Stomach (tissue), 19 donors: ENCODE measurements at places on chromosomes 2 and 18.
A peak's percentile ranks its signal among the peaks of the same experiment; 100 is the strongest.

GRCh38 chr2:153828335-153828734, 43.4 kb upstream of the GALNT13 start:
- DNase-seq, result no peak
- no peaks in the 10 kb centered on the region for H3K27me3 ChIP-seq
- no peak overlapping the region for H3K4me3 ChIP-seq
- no peaks in the 10 kb centered on the region for H3K4me1 ChIP-seq
- no peaks in the 10 kb centered on the region for H3K36me3 ChIP-seq

- no peak overlapping the region for H3K27ac ChIP-seq
- H3K36me3 ChIP-seq, result no peaks in the 10 kb centered on the region
- H3K4me3 ChIP-seq, result no peak overlapping the region
- H3K27me3 ChIP-seq, result no peaks in the 10 kb centered on the region
- no peak for DNase-seq
Observed at GRCh38 chr18:76064998-76065397, 430.0 kb downstream of the ZNF516 start.

DNA sequence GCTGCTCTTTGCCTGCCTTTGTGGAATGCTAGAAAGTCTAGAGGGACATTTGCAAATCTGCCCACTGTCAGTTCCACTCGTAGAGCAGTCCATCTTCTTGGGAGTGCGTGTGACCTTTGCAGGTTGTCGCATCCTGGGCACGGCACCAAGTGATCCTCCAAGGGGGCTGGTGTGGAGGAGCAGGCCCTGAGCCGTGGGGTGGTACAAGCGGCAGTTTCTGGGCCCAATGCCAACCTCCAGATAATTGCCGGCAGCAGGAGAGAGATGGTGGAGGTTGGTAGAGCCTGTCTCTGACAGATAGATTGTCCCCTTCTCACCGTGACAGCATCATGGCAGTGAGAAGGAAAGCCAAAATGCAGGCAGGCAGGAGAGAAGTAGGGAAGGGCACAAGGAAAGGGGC, 150.7 kb upstream of the SLC14A2 start:
- H3K27ac ChIP-seq, result no peak overlapping the region
- no peak overlapping the region for H3K4me3 ChIP-seq
- peak; percentile 42 for DNase-seq
- H3K36me3 ChIP-seq, result no peaks in the 10 kb centered on the region

- no peak overlapping the region for H3K27ac ChIP-seq
- no peak for DNase-seq
- H3K4me3 ChIP-seq, result no peak overlapping the region
- H3K36me3 ChIP-seq, result no peaks in the 10 kb centered on the region
- H3K27me3 ChIP-seq, result no peaks in the 10 kb centered on the region
Observed at GRCh38 chr2:83002706-83003105, 1456.4 kb downstream of the SUCLG1 start.

DNA sequence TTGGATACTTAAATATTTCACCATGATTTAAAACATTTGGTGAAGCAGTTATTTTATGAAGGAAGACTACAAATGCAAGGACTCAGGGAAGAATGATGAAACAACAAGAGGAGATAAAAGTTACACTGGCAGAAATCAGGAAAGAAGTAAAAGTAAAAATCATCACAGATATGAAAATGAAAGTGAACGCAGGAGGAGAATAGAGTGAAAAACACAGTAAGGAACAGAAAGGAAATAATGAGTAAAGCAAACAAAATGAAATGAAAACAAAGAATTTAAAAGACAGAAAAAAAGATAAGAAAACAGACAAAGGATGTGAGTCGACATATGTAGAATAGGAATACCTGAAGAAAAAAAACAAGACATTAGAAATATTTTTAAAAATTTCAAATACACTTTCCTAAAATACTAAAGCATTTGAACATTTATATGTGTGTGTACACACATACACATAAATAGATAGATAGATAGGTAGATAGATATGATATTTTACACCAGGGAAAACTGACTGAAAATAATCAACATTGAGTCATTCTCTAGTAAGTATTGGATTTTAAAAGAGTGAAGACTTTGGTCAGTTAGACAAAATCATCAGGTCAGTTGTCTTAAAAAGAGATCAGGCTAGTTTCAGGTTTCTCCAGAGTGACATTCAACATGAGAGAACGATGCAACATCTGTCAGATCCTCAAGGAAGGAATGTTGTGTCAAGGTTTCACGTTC, 12.1 kb upstream of the KDSR start:
- no peak overlapping the region for H3K4me3 ChIP-seq
- DNase-seq, result no peak
- H3K36me3 ChIP-seq, result no peaks in the 10 kb centered on the region
- no peak overlapping the region for H3K27ac ChIP-seq

- no peaks in the 10 kb centered on the region for H3K36me3 ChIP-seq
- DNase-seq, result no peak
- H3K27ac ChIP-seq, result no peak overlapping the region
- no peak overlapping the region for H3K4me3 ChIP-seq
Observed at GRCh38 chr2:136324966-136325365, 207.0 kb upstream of the CXCR4 start.

- H3K4me3 ChIP-seq, result no peak overlapping the region
- H3K4me1 ChIP-seq, result no peaks in the 10 kb centered on the region
- H3K36me3 ChIP-seq, result peaks cover 4% of the 10 kb centered on the region
- no peak for DNase-seq
- no peak overlapping the region for H3K27ac ChIP-seq
Observed at GRCh38 chr2:62054029-62054791, 141.7 kb upstream of the B3GNT2 start.

- no peaks in the 10 kb centered on the region for H3K36me3 ChIP-seq
- H3K27ac ChIP-seq, result no peak overlapping the region
- H3K4me1 ChIP-seq, result no peaks in the 10 kb centered on the region
Observed at GRCh38 chr2:164046040-164046439, 310.2 kb upstream of the FIGN start.

GRCh38 chr2:101679037-101679726, 18.3 kb upstream of the MAP4K4 start:
- H3K4me1 ChIP-seq, result no peaks in the 10 kb centered on the region
- no peak overlapping the region for H3K4me3 ChIP-seq
- H3K36me3 ChIP-seq, result no peaks in the 10 kb centered on the region
- no peaks in the 10 kb centered on the region for H3K27me3 ChIP-seq
- peak; percentile 37 for DNase-seq

- no peak overlapping the region for H3K27ac ChIP-seq
- no peaks in the 10 kb centered on the region for H3K36me3 ChIP-seq
- no peak for DNase-seq
- peaks cover 20% of the 10 kb centered on the region for H3K27me3 ChIP-seq
Observed at GRCh38 chr2:6800553-6800952, 65.2 kb downstream of the CMPK2 start.

- H3K4me1 ChIP-seq, result peaks cover 86% of the 10 kb centered on the region
- no peaks in the 10 kb centered on the region for H3K36me3 ChIP-seq
- no peak for DNase-seq
Observed at GRCh38 chr2:157785200-157785599, 90.9 kb downstream of the ACVR1 start.

GRCh38 chr2:143935482-143935752, 584.5 kb downstream of the ZEB2 start:
- DNase-seq, result no peak
- peaks cover 6% of the 10 kb centered on the region for H3K4me1 ChIP-seq
- H3K27me3 ChIP-seq, result no peaks in the 10 kb centered on the region
- no peak overlapping the region for H3K27ac ChIP-seq
- no peak overlapping the region for H3K4me3 ChIP-seq

DNA sequence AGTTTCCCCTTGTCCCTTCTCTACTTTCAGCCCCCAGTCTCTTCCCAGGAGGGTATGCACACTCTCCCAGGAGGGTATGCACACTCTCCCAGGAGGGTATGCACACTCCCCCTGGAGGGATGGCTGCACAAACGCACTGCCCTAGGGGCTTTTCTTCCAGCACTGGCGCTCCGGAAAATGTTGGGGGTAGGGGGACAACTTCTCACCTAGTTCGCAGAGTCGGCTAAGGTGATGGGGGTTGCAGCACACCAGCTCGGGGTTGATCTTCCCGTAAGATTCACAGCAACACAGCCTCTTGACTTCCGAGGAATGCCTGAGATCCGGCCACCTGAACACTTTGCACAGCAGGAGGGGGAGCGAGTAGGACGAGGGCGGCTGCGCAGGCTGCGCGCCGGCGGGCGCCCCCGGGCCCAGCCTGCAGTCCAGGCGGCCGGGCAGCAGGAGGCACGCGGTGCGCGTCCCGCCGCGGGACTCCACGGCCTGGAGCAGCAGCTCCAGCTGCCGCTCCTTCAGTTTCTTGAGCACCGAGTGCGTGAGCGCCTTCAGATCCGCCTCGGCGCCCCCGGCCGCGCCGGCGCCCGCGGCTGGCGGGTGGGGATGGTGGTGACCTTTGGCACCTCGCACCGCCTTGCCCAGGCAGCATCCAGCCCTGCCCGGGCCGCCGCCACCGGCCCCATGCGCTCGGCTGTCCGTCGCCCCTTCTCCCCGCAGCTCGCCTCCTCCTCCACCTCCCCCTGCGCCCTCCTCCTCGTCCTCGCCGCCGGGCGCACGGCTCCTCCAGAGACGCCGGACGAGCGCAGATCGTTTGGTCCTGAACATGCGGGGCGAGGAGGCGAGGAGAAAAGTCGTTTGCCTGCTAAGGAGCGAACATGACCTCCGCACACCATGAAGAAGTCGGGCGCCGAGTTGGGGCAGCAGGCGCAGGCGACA, 894 bp downstream of the SMAD7 start:
- peak overlapping the region; percentile 100 for H3K27ac ChIP-seq
- peaks cover 14% of the 10 kb centered on the region for H3K36me3 ChIP-seq
- peak; percentile 55 for DNase-seq
- peak overlapping the region; percentile 87 for H3K4me3 ChIP-seq

GRCh38 chr18:64210401-64210949, 61.6 kb upstream of the LINC00305 start:
- H3K27ac ChIP-seq, result no peak overlapping the region
- H3K4me3 ChIP-seq, result no peak overlapping the region
- no peaks in the 10 kb centered on the region for H3K27me3 ChIP-seq
- DNase-seq, result no peak

DNA sequence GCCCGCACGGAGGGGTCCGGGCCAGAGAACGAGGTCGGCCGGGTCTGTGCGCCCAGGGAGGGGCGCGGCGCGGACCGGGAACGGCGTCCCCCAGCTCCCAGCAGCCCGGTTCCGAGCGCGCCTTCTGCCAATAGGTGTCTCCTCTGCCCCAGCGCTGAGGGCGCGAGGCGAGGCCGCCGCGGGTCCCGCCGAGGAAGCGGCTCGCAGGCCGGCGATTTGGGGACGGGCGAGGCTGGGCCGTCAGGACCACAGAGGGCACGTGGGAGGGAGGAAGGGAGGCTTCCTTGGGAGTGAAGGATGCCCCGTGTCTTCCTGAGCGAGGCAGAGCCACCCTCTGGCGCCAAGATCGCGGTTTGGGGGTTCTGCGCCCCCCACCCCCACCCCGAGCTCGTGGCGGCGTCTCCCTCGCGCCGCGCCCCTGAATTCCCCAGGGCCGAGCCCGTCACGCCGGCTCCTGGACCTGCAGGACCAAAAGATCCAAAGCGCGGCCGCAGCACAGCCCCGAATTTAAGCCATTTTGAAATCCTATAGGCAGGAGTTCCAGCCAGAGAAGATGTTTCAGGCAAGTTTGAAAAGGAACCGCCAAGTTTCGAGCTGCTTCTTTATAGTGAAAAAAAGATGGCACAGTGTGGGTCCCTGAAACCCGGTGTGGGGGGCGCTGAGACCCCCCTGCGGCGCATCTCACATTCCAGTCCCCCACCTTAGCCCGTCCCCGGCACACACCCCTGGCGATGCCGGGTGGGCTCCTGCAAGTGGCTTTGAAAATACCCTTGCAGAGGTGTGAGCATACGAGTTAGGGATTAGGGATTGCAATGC, 909 bp downstream of the NFATC1 start:
- peaks cover 56% of the 10 kb centered on the region for H3K4me1 ChIP-seq
- peak overlapping the region; percentile 55 for H3K4me3 ChIP-seq

GRCh38 chr18:31250902-31251301, 67.1 kb upstream of the DSG1 start:
- no peaks in the 10 kb centered on the region for H3K4me1 ChIP-seq
- no peaks in the 10 kb centered on the region for H3K36me3 ChIP-seq
- H3K27ac ChIP-seq, result no peak overlapping the region
- no peak overlapping the region for H3K4me3 ChIP-seq

DNA sequence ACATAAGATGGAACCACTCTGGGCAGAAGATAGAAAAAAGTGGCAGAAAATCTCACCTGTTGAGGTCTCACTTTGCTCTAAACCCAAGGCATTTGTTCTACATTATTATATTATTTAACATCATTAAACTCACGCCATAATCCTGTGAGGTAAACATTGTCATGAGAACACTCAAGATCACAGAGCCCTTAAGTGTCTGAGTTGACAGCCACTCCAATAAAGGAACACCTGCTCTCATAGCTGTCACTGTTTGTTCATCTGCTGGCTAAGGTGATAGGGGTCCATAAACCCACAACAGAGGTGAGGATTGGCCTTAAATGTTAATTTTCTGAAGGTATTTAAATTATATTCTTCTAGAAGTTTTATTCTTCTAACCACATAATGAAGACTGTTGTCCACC, 439.7 kb downstream of the RIT2 start:
- no peak for DNase-seq
- H3K4me3 ChIP-seq, result no peak overlapping the region
- H3K27ac ChIP-seq, result no peak overlapping the region
- H3K4me1 ChIP-seq, result no peaks in the 10 kb centered on the region
- H3K36me3 ChIP-seq, result no peaks in the 10 kb centered on the region
